Stimulated activated CD8-positive, alpha-beta memory T cell treated with anti-CD3 and anti-CD28 coated beads, Interleukin-7, amount 100 ng/mL, for 1 hour (primary cell): ENCODE measurements at places on chromosomes 11 and 22.
A peak's percentile ranks its signal among the peaks of the same experiment; 100 is the strongest.

DNA sequence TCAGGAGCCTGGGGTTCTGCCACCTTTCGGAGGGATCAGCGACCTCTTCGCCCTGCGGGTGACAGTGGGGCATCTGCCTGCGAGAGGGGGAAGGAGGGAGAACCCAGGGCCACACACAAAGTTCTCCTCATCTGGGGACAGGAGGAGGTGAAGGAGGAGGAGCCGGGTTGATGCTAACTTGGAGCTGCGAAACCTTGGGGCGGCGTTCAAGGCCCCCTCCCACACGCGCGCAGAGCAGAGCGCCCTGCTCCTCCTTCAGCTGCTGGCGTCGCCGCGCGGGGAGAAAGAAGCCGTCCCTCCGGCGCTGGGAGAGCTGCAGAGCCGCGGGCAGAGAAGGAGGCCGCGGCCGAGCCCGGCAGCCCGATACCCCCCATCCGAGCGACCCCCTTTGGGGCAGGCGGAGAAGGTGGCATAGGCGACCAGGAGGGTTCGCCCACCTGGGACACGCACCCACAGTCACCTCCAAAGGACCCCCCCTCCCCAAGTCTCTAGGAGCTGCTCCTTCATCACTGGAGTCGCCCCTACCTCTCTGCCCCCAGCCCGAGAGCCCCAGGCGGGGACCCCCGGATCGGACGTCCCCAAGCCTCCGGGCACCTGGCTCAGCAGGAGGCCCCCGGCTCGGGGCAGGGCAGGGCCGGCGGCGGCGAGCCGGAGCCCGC lies at the start of gene RASD2:
Gene RASD2 (plus strand): TSS at position 237 of the 659 bp plus-strand sequence. CDS start 5,979 bp downstream, outside the sequence.
- no peak for DNase-seq

DNA sequence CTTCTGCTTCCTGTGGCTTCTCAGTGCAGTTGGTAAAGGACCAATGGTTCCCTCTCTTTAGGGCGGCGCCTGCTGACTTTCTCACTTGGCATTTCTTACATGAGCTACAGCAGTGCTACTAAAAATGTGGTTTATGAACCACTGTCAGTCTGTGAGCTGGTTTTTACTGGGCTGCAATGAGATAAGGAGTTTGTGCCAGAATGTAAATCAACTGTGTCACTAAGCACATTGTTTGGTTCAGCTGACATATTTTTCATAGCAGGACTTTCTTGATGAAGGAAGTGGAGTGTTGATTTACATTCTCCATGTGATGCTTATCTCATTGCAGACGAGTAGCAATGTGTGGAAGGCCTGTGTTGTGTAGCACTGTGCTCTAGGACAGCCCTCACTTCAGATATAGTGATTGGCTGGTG lies 463.3 kb downstream of the SOX6 start:
- DNase-seq, result no peak

DNA sequence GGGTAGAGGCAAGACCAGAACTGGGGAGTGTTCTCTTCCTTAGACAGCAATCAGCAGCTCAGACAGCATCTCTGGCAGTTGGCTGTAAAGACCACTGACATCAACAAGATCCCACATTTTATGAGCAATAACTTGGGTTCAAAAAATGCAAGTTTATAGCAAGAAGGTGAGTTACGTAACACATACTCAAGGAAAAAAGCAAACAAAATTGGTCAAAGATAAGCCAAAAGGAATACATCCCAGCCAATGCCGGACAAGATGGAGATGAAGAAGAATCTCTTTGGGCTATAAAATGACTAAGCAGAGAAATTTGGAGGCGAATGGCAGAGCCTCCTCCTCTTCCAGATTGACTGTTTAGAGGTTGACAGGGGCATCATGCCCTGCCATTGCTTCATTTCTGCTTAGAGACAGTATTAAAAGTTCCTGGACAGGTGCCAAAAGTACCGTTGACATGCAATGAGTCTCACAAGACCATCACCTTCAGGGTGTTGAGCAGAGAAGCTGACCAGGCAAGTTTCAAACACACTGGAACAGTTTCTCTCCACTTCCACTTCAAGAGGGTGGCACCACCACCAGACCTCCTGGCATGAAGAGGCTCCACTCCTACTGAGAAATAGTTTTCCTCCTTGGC lies 55.9 kb downstream of the ENDOD1 start:
- DNase-seq, result no peak

DNA sequence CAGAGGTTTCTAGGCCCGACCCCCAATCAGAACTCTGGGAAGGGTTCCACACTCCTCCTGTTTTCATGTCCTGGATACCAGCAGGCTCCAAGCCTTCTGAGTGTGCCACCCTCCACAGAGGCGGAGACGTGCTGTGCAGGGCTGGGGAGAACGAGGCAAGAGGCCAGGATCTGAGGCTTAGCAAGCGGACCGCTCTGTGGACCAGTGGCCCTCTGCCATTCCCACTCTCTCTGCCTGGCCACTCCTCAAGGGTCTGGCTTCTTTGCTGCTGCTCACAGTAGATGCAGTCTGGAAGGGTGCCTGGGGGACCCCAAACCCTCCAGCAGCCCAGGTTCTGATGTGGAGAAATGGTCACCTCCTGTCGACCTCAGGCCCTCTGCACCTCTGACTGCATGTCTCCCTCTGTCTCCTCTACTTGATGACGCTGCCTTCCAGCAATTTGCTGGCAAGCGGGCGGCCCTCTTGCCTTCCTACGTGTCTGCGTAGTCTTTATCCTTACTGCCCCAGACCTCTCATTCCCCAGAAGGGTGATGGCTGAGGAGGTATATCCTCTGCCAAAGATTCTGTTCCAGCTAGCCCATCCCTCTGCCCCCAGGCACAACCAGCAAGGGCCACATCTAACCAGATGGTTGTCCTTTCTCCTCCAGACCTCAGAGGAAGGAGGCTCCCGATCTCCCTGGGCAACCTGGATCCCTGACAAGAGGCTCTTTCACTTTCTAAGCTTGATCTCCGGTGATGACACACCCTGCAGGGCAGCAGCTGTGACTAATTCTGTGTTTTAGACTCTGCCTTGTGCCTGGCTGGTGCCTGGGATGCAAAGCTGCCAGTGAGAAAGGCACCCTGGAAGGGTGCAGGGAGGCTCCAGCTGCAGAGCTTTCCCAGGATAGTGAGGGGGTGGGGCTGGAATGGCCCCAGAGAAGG lies 87.3 kb downstream of the NAT10 start:
- no peak for DNase-seq

GRCh38 chr11:16297332-16297731 lies 59.0 kb downstream of the SOX6 start:
- no peak for DNase-seq

- DNase-seq, result no peak
These were observed 753 bp downstream of the STX3 start for GRCh38 chr11:59755701-59756557.

GRCh38 chr11:92048415-92048814 lies 176.2 kb upstream of the FAT3 start:
- DNase-seq, result no peak

DNA sequence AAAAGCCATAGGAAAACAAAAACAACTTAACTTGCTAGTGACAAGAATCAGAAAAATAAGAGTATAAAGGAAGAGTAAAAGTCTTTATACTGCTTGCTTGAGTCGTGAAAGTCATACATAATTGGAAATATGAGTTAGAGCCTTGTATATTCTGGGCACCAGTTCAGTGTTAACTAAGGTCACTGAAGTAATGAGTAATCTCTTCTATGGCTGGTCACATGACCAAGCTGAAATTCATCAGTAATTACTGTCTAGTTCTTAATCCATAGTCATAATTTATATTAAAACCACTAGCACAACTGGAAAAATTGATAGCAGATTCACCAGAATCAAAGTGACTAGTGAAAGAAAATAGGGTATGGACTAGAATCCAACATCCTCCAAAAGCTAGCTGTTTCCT lies 84.4 kb upstream of the SLC5A12 start:
- DNase-seq, result no peak

DNA sequence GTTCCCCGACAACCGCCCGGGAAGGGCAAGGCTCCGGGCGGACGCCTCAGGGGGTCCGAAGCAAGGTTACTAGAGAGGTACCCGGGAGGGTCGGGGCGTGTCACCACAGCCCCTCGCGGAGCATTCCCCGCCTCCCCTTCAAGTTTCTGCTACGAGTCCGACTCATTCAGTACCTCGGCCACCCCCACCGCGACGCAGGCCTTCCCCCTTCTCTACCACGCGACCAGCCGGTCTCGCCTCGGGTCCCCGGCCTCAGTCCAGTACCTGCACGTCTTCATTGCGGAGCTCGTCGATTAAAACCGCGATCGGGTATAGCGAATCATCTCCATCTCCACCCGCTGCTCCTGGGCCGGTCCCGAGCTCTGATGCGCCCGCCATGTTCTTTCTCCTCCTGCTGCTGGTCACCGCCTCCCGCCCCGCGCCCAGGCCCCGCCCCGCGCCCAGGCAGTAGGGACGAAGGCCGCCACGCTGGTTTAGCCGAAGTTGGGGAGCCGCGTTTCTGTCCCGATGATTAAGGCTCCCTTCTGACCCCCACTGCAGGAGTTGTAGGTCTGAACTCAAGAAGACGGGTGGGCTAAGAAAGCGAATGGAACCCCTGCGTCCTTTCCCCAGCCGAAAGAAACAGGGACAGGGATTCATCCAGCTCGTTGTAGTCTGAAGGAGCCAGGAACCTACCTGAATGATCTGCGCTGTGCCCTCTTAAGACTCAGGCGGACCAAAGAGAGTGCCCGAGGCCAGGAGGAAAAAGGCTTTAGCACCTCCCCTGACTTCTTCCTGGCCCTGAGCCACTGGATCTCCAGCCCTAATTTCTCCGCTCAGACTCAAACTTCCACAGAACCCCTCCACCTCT lies at the start of gene PPP2R1B:
Gene PPP2R1B (minus strand): TSS at position 406 of the 850 bp plus-strand sequence. CDS start 28 bp downstream, at position 378.
- DNase-seq, result peak; percentile 40

- no peak for DNase-seq
These were observed 55.0 kb upstream of the EMID1 start for GRCh38 chr22:29150701-29151100.

- DNase-seq, result no peak
These were observed 11.9 kb upstream of the ISX start for GRCh38 chr22:35054064-35054463.

DNA sequence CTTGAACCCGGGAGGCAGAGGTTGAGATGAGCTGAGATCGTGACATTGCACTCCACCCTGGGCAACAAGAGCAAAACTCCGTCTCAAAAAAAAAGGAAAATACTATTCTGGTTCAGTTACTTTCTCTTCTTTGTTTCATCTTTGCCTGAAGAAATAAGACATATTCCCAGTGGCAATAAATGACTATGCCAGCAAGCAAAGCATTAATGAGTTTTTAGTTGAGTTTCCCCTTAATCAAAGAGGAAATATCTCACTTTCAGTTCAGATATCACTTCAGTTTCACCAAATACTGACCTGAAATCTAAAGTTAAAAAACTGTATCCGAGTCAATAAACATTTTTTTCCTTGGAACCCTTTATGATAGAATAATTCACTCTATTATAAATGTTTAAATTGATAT lies 10.4 kb downstream of the PISD start:
- DNase-seq, result no peak

DNA sequence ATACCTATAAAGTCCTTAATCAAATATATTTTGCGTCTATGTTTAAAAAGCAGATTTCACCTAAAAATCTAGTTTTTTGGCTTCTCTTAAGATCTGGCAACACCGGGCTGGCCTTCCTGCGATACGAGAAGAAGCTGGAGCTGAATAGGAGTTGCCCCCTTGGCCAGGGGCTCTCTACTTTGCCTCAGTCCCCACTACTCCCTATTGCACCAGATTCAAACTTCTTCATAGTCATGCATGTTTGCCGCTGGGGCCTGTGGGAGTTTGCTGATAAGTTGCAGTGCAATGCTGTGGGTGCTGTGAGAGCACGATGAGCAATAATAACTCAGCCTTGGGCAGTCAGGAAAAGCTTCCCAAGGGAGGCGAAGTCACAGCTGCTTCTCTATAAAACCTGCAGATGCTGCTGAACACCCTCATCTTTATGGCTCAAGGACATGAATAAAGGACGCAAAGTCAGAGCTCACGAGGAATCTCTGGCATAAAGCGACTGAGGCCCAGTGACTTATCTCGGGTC lies 15.2 kb upstream of the EIF3D start:
- no peak for DNase-seq

GRCh38 chr22:38843201-38843656 lies 599 bp downstream of the NPTXR start:
- peak; percentile 4 for DNase-seq

DNA sequence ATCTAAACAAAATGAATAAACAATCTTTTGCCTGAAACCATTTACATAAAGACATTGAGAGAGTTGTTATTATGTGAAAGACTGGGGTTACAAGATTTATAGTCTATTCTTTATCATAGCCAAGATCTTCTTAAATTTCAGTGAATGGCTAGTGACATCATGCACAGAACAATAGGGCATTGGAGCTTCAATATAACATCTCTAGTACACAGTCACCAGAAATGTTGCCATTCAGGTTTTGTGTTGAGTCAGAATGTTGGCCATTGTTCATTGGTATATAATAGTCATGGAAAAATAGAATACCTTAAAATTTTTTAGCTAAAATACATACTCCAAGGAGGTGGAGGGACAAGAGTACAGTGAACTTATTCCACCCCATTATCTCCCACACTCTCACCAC lies 44.3 kb downstream of the SLC5A12 start:
- DNase-seq, result no peak

GRCh38 chr11:104925850-104926249 lies 27.6 kb upstream of the CASP12 start:
- no peak for DNase-seq

DNA sequence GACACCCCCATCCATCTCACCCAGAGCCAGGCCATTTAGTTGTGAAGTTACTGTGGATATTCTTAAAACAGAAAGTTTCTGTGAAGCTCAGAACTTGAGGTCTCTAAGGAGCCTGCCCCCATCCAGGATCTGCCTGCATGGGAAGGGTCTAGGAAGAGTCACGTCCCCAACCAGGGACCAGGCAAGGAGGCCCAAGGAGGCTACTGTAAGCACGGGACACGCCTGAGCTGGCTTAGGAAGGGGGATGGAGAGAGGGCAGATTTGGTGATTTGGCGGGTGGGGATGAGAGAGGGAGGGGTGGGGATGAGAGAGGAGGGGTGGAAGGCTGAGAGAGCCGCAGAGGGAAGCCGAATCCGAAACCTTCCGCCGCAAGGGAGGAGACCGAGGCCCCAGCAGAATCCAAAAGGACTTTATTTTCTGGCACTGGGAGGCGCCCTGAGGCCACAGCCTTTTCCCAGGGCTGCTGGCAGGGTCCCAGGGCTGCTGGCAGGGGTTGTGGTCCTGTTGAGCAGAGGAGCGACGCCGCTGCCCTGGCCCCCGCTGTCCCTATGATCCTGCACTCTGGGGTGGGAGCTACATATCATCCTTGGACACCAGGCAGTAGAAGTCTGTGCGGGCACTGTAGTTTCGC lies 9.4 kb downstream of the SIGIRR start:
- DNase-seq, result no peak

GRCh38 chr11:66068923-66069714 lies 953 bp upstream of the PACS1 start:
- DNase-seq, result no peak

DNA sequence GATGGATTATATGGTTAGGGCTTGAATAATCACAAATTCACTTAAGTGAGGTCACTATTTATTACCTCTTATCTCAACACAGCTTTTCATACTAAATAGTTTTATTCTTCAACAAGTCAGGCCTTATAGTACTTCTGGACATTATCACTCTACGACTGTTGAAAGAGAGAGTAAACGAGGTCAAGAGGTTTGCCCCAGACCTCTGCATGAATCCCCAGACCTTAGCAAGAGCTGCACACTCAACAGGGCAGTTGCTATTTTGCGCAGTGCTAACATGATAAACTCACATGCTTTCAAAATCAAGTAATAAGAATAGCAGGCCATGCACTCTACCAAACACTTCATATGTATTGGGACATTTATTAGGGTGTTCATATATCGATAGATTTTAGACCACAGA lies 60.5 kb downstream of the DDI1 start:
- DNase-seq, result no peak
